Brain microvascular endothelial cell (primary cell): ENCODE measurements at places on chromosomes 4 and X.

GRCh38 chr4:21470535-21470934 lies 478.0 kb downstream of the KCNIP4 start:
- peak; percentile 63 for DNase-seq

GRCh38 chr4:184024637-184025036 lies 119.5 kb downstream of the STOX2 start:
- no peak for DNase-seq

GRCh38 chrX:17154001-17154400 lies 207.5 kb downstream of the REPS2 start:
- no peak for DNase-seq

- no peak for DNase-seq
Observed at GRCh38 chrX:108735091-108735678, 1.2 kb downstream of the IRS4 start.

DNA sequence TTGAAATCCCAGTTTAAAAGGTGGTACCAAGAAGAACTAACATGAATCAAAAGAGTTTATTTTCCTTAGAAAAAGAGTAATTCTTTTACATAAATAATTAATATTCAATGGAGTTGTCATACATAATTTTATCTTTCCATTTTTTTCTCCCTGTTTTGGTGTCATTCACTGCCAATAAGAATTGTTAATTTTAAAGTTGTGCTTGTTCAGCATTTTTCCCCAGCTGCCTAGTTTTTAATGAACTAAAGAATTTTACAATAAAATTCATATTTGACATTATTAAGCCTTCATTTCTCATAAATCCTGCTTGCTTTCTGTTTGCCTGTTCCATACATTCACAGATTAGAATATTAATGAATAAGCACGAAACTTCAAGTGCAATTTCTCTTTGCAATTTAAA lies 393.6 kb downstream of the GRXCR1 start:
- DNase-seq = no peak

GRCh38 chrX:133983256-133983973 lies 2.0 kb downstream of the GPC3 start:
- DNase-seq = no peak

- DNase-seq = no peak
Observed at GRCh38 chr4:134906404-134907023, 704.9 kb upstream of the PABPC4L start.

DNA sequence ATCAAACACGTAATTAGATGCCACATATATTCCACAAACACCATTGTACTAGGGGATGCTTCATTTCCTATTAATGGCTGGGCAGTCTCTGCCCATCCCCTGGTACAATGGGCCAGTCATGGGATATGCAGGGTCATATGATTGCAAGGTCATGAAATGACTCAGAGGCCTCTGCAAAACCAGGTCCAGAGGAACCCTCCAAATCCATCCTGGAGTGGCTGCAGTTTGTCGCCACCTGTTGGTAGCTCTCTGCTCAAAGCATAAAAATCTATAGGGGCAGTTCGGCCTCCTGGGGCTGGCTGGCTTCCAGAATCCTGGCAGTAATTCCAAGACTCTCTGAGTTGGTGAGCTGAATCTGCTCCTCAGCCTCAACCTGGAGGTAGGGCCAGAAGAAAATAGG lies 22.9 kb upstream of the PUDP start:
- peak; percentile 7 for DNase-seq

DNA sequence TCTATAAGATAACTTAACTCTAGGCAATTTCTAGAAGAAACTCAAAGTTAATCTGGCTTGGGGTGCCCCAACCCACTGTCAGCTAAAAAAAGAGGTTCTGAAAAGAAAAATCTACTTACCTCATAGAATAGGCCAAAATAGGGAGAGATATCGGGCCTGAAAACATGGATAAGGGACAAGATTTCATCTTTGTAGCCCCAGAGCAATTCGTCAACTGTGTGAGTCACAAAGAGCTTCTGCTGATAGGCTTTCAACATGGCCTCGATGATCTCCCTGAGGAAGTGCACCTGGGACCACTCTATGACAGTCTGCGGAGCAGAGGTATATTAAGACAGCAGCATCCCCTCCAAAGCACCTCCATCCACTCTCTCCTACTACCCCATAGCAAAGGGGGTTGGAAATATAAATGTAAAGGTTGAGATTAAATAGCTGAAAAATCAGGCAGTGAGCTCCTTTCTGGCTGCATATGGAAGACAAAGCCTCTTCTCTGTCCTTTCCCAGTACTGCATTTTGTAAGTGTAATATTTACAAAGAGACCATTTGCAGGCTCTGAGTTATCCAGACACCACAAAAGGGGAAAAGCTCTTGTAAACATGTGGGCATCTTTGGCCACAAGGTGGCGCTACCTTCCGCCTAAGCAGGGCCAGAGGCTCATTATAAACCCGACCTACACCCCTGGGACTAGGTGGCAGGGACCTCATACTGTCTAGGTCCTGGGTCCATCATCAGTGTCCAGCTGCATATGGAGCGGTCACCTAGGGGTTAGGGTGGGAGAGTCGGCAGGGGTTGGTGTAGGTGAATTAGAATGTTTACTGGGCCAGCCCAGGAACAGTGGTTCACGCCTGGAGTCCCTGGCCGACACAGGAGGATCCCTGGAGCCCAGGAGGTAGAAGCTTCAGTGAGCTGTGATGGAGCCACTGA lies 31.5 kb upstream of the NUP54 start:
- DNase-seq = peak; percentile 72

DNA sequence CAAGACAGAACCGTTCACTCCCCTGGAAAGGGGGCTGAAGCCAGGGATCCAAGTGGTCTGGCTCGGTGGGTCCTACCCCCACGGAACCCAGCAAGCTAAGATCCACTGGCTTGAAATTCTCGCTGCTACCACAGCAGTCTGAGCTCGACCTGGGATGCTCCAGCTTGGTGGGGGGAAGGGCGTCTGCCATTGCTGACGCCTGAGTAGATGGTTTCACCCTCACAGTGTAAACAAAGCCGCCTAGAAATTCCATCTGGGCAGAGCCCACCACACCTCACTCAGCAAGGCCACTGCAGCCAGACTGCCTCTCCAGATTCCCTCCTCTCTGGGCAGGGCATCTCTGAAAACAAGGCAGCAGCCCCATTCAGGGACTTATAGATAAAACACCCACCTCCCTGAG lies 13.4 kb upstream of the PBDC1 start:
- no peak for DNase-seq

- DNase-seq = no peak
Observed at GRCh38 chrX:118495958-118496762, 545 bp downstream of the DOCK11 start.

DNA sequence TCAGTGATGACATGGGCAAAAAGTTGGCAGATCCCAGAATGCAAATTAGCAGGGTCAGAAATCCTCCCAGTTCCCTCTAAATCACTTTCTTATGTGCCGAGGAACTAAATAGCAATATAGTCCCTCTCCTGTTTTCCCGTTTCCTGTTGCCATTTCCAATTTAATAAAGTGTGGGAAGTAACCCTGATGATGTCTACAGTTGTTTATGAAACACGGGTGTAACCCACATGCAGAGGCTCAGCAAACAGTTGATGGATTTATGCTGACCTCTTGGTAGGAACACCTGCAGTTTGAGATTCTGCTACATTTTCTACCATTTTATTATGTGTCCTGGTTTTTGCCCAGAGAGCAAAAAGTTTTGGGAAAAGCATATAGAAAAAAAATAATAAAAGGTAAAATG lies 56.7 kb downstream of the FGFBP1 start:
- DNase-seq = no peak

GRCh38 chr4:168362025-168362401 lies 43.5 kb upstream of the DDX60 start:
- no peak for DNase-seq

GRCh38 chr4:17665346-17665745 lies 50.9 kb downstream of the MED28 start:
- DNase-seq = no peak

DNA sequence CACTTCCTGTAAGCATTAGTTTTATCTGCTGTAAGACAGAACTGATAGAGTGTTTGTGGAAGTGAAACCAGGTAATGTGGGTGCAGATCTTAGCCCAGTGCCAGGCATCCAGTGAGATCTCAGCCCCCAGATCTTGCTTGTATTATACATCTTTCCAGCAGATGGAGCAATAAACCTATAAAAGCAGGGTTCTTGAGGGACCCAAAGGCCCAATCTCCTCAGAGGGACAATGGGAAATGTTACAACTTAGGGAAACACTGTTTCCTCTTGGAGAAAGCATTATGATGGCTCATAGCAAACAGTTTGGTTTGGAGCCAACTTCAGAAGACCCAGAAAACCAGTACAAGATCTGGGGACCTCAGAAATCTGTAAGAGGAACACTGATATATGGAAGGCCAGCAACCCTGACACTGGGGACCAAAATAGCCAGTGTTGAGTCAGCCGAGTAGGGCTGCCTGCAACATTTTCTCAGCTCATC lies 206.3 kb downstream of the SLC7A11 start:
- peak; percentile 54 for DNase-seq

DNA sequence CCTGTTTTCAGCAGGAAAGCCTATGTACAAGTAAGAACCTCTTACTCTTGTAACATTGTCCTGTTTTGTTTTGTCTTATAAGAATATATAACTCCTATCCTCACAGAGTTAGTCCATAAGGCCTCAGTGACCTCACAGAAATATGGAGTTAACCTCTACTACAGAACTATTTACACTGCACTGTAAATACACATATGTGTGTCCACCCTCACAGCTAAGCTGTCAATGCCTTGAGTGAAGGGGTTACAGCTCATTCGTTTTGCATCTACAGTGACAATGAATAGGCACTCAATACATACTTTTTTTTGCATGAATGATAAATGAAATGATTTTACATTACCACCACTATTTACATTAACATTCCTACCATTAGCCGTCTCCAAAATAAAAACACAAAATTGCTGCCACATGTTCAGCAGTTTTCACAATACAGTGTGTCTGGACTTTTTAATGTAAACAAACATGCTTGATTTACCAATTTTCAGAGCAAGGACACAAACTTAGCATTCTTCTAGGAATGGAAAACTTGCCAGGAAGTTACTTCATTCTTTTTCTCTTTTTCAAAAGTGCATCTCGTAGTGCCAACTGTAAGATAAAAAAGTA lies 9.5 kb upstream of the NAAA start:
- no peak for DNase-seq

GRCh38 chrX:38214551-38215531 lies 5.8 kb downstream of the SRPX start:
- no peak for DNase-seq
